ENCODE measurements at places on chromosomes 2 and 18.

- no peak for DNase-seq
Measured at GRCh38 chr2:63049970-63050333, 678 bp upstream of the OTX1 start.

DNA sequence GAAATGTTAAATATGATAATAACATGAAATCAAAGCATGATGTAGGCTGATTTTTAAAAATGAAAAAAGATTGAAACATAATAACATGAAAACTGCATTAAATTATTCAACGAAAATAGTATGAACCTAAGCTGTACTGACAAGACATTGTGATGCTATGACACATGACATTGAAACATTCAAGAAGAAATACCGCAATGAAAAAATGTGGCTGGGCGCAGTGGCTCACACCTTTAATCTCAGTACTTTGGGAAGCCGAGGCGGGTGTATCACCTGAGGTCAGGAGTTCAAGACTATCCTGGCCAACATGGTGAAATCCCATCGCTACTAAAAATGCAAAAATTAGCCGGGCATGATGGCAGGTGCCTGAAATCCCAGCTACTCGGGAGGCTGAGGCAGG, 14.6 kb downstream of the CXCR1 start:
- DNase-seq, result no peak

GRCh38 chr2:201500534-201500933, 49.0 kb downstream of the STRADB start:
- no peak for DNase-seq

DNA sequence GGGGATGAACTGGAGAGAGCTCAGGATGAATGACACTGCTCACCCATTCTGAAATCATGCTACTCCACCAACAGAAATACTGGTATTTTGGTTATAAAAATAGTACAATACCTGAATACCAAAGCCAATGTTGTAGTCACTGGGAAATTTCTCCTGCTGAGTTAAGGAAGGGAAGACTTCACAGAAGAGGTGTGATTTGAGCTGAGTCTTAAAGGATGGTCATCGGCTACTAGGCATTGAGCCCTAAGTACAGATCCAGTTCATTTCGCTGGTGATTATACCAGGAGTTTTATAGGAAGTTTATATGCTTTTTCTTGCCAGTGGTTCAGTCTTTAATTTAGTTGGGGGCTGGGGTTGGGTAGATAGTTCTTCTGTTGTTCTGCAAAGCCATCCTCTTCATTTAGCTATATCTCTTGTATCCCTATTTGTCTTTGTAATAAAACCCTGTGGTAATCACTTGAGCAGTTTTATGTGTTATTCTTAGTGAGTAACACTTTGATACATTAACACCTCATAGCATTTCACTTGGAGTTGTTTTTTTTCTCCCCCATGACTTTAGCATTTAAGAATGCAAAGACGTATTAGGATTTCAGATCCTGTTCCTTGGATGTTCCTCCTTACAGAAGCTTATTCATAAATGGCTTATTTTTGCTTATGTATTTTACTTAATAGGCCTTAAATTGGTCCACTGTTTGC, 239.9 kb upstream of the FOSL2 start:
- no peak for DNase-seq

DNA sequence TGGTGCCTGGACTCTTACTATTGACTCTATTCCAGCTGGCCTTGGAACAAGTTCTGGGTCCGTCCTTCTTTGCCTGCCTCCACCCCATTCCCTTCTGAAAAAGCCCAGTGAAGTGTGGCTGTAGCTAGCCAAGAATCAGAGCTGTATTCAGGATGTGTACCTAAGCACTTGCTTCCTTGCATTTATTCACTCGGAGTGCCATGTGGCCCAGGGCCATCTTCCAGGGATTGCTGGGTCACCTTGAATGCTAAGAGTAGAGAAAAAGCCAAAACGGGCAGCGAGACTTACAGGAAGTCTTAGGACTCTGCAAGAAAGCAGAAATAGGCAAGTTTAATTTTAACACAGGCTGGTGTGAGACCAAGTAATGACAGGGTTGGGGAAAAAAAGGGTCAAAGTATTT, 4.1 kb downstream of the ITGA6 start:
- peak; percentile 38 for DNase-seq

- DNase-seq, result no peak
Measured at GRCh38 chr2:16105669-16106281, 165.4 kb downstream of the MYCN start.

DNA sequence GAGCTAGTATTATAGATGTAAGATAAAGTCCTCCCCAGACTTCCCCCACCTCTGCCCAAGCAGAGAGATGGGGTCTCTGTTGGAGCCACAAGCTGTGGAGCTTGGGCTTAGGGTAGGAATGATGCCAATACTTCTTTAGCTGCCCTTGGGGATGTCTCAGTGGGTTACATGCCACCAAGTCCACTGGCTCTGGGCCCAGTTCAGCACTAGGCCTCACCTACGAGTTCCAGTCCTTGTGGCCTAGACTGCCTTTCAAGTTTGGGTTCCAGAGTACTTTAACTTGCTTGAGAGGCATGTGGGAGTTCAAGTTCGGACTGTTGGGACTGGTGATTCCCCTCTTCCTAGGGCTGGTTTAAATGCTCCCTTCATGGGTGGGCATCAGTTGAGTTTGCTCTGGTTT, 272.4 kb downstream of the PTPRM start:
- DNase-seq, result no peak

- no peak for DNase-seq
Measured at GRCh38 chr18:73163236-73163635, 295.4 kb upstream of the NETO1 start.
